ENCODE measurements at places on chromosomes 6 and 20.

- no peak for DNase-seq
Observed at GRCh38 chr6:169785566-169785965, 34.1 kb downstream of the ERMARD start.

GRCh38 chr6:87846434-87846833 is 144.4 kb upstream of the AKIRIN2 start:
- no peak for DNase-seq

GRCh38 chr6:121770943-121771342 is 335.5 kb downstream of the GJA1 start:
- DNase-seq = no peak

- DNase-seq = no peak
Observed at GRCh38 chr20:461254-462198, 807 bp downstream of the TBC1D20 start.

DNA sequence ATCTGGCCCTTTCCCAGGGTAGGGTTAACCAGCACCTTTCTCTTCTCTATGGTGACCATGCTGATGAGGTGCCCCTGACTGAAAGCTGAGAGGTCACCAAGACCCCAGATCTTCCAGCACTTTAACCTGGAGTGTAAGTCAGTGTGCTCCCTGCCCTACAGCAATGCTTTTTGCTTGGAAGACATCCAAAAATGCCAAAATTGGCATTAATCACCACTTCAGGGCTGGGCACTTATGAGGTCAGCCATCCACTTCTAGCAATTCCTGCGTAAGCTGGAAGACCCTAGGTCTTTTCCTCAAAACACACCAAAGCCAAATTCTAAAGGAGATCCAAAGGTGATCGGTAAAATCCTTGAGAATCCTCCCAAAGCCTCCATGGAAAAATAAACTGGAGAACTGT is 81.2 kb upstream of the LOC128125822 start:
- DNase-seq = no peak

DNA sequence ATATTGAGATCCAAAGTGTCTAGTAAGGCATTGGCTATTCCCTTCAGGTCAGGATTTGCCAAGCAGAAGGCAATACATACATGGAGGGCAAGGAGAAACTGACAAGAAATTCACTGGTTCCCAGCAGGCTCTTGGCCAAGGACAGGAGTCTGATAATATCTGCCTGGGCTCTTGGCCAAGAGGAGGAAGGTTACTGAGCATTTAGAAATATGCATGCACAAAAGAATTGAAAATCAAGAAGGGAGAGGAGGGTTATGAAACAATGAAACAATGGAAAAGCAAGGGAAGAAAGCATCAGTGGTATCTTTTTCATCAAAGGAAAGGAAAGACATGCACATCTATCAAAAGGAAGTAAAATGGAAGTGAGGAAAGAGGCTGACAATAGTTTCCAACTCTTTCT is 42.4 kb downstream of the ARHGAP18 start:
- DNase-seq = no peak

- no peak for DNase-seq
Observed at GRCh38 chr20:59682603-59683002, 78.3 kb downstream of the PHACTR3 start.

DNA sequence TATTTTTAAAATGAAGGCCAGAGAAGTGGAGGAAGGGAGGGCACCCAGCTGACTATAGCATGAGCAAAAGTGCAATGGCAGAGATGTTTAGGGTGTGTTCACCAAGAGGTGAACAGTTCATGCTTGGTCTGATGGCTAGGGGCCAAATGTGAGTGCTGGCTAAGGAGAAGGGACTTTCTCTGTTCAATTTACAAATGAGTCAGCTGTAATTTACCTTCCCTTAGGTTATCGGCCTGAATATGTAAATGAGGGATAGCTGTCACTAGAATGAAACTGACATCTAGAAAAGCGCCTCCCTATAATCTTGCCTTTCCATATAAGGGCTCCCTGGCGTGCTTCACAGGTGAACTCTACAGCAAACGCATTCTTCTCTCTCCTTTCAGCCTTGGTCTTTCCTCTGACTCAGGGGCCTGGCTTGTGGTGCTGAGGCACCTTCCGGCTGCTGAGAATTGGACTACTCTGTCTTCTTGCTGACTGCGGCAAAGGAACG is 114.7 kb upstream of the BACH2 start:
- no peak for DNase-seq

DNA sequence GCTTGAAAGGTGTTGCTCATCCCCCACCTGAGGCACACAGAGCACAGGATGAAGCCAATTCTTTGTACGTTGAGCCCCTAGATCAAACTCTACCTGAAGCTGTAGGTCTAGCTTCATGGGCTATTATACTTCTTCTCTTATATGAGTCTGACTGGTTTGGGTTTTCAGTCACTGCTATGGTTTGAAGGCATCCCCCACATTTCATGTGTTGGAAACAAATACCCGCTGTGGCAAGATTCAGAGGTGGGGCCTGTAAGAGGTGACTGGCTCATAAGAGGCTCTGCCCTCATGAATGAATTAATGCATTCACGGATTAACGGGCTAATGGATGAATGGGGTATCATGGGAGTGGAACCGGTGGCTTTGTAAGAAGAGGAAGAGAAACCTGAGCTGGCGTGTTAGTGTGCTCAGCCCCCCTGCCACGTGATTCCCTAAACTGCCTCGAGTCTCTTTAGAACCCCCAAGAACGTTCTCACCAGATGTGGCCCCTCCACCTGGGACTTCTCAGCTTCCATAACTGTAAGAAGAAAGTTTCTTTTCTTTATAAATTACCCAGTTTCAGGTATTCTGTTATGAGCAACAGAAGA is 39.2 kb downstream of the PREX1 start:
- DNase-seq = no peak

DNA sequence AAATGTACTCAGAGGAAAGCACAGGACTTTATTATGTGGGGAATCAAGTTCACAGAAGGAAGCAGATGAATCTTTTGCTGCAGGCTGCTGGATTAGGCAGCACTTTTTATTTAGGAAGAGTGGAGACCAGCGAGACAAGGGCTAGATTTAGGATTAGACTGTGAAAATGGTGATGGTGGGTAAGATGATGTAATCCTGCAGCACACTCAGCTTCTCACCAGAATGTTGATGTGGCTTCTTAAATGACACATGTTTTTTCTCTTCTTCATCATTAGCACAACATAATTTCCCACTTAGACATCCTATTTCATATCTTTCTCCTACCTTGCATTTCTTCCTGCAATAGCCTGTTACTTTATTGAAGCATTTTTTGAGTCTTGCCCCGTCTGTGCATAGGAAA is 1.8 kb downstream of the DEFB128 start:
- DNase-seq = no peak

DNA sequence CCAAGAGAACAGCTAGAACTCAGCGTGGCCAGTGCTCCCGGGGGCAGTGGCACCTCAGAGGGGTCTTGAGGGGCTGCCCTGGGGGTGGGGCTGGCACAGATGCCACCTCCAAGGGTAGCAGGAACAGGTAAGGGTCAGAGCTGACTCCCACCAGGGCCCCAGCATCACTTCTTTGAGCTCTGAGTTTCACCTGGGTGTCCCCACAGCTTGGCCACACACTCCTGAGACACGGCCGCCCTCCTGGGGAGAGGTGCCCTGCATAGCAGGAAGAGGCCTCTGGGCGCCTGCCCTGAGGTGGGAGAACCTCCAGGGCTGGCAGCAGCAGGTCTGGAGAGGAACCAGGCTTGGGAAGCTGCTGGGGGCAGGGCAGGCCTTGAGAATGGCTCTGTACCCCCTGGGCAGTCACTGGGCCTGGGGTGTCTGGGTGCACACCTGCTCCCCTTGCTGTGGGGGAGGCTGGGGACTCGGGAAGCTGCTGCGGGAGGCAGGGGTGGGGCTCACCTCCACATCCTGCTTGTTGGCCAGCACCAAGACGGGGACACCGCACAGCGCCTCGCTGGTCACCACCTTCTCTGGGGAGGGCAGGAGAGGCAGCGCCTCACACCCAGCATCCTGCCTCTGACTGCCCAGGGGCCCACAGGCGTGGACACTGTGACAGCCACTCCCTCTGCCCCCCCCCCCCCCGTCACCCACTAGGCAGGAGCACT is 5.0 kb downstream of the TNFRSF6B start:
- no peak for DNase-seq

DNA sequence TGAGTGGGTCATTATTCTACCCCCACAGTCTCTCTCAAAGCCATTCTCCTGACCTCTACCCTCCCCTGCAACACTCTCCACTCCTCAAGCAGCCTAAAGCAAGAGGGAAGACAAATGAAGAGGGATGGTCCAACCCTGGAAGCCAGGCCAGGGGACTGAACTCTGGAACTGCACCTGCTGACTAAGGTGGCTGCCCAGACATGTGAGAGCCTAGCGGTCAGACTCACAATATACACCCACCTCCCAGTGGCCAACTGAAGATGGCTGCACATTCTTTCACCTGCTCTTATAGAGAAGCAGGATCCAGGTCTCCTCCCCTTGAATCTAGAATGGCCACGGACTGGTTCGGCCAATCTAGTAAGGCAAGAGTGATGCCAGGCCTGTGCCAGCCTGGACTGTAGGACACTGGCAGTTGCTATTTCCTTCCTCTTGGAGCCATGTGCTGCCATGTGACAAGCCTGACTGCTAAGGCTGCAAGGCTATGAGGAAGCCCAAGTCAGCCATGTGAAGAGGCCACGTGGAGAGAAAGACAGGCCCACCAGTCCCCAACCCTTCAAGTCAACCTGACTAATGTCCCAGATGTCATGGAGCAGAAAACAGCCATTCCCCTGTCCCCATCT is 31.8 kb downstream of the ACSS1 start:
- no peak for DNase-seq

DNA sequence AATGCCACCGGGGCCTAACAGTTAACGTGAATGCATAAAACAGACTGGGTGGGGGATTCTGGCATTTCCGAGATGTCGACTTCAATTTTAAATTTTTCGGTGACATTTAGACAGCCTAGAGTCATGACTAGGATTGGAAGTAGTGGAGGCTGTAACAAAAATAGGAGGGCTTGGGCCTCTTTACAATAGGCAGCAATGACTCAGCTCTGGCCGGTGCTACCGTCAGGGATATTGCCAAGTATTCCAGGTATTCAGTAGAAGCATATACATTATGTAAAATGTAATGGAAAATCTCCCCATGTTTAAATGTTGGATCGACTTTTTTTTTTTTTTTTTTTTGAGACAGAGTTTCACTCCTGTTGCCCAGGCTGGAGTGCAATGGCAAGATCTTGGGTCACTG is 136.2 kb upstream of the STMND1 start:
- DNase-seq = no peak

- DNase-seq = no peak
Observed at GRCh38 chr20:14498772-14499171, 161.4 kb upstream of the FLRT3 start.

Data from AG04450 (cell line).